ENCODE measurements at places on chromosomes 6 and 20. TPM values are rescaled to one million over a fixed set of nuclear protein-coding genes. Genes with fewer than 3 reads are reported as not detected.

The CCN5 gene
- 186 TPM for total RNA-seq

The MRPS18A gene
- 26.1 TPM for total RNA-seq

The WDR27 gene
- 50.7 TPM for total RNA-seq

The GRM1 gene
- not detected for total RNA-seq

The ZC2HC1B gene
- total RNA-seq = not detected

The KCNQ2 gene
- total RNA-seq = not detected

The COX4I2 gene
- 5.2 TPM for total RNA-seq

DNA sequence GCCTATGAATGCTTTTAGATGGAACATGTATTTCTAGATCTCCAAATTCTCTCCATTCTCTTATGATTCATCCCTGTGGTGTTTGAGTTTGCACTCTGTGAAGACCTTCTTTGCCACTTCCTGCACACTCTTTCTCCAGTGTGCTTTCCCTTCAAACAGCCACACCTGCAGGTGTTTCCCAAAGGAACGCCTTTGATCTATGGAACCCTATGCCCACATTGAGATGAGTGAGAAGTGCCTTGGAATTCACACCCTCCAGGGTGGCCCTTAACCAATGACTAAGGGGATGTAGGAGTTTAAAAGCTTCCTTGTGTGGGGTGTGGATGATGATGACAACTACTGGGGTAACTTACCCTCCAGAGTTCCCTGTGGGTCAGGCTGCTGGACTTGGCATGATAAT, 570.1 kb downstream of the DHX35 start:
- no peak for DNase-seq

DNA sequence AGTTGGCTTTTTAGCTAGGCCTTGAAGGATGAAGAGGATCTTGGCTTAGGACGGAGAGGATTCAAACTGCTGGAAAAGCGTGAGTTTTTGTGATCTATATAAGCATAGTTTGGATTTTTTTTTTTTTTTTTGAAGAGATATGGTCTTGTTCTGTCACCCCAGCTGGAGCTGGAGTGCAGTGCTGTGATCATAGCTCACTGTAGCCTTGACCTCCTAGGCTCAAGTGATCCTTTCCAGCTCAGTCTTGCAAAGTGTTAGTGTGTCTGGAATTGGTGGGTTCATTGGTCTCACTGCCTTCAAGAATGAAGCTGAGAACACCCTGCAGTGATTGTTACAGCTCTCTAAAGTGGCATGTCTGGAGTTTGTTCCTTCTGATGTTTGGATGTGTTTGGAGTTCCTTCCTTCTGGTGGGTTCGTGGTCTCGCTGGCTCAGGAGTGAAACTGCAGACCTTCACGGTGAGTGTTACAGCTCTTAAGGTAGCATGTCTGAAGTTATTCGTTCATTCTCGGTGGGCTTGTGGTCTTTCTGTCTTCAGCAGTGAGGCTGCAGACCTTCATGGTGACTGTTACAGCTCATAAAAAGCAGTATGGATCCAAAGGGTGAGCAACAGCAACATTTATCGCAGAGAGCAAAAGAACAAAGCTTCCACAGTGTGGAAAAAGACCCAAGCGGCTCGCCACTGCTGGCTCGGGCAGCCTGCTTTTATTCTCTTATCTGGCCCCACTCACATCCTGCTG, 37.5 kb upstream of the NUP153 start:
- no peak for DNase-seq

- no peak for DNase-seq
Measured at GRCh38 chr6:140644017-140644416, 1269.6 kb upstream of the CITED2 start.

DNA sequence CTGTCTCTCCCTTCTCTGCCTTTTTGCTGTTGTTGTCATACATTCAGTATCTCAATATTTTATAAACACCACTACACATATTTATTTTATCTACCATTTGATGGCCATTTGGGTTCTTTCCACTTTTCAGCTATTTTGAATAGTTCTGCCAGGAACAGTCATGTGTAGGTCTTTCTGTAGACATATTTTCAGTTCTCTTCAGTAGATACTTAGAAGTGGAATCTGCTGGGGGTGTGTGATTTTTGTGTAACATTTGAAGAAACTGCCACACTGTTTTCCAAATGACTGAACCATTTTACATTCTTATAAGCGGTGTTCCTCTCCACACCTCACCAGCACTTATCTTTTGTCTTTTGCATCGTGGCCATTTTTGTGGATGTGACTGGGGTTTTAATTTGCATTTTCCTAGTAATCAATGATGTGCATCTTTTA, 197.7 kb downstream of the ARID1B start:
- no peak for DNase-seq

GRCh38 chr20:64109831-64110391, 2.5 kb upstream of the NPBWR2 start:
- DNase-seq = peak; percentile 59

GRCh38 chr20:40493549-40493948, 195.5 kb downstream of the MAFB start:
- DNase-seq = no peak

- DNase-seq = no peak
Measured at GRCh38 chr6:28496099-28496779, 19.4 kb downstream of the GPX6 start.

- DNase-seq = no peak
Measured at GRCh38 chr20:8155812-8156211, 23.7 kb downstream of the PLCB1 start.

DNA sequence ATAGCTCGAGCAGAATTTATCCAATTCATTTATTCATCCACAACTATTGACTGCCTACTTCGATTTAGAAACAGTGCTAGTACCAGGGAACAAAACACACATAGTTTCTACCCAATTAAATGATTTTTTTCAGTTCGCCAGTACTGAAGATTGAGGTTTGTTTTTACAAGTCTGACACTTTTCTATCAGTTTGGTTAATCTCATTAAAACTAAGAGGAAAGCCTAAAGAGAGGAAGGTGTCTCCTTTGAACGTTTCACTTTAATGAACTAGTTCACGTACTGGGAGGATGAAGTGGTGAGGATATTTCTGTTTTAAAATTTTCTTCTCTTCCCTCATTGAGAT, 570 bp upstream of the ANKS1A start:
- DNase-seq = no peak

- no peak for DNase-seq
Measured at GRCh38 chr6:84492241-84493165, 265.1 kb upstream of the CEP162 start.

- DNase-seq = no peak
Measured at GRCh38 chr6:116351101-116351500, 19.6 kb upstream of the DSE start.

DNA sequence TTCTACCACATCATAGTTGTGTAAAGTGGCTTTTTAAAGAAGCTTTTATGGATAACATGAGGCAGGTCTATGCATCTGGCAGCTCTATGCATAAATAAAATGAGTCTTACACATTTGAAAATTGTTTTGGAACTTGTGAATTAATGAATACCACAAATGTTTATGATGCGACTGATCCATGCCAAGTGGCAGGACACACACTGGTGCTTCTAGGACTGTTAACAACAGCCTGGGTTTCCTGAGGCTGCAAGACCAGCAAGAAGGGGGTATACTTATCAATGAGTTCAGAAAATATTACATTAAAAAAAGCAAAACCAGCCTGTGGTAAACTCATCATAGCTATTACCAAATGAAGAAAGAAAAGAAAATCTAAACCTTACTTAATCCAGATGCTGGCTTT, 212.9 kb upstream of the PDE10A start:
- no peak for DNase-seq

DNA sequence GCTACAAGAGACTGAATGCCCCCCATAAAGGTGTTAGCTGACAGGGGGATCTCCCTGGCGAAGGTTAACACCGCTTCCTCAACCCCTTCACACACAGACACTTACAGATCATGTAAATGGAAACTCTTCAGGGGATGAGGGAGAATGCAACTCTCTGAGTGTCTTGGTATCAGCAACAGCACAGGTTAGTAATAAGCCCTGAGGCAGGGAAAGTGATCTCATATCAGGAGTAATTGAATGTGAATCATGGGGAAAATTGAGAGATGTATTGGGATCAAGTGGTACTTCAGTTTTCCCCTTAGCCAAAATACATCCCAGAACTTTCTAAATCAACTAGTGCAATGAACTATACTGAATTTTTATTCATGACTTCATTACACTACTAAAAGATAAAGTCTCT, 23.8 kb downstream of the OR2J3 start:
- no peak for DNase-seq

GRCh38 chr6:38131527-38131965, 312.0 kb downstream of the ZFAND3 start:
- no peak for DNase-seq

- DNase-seq = no peak
Measured at GRCh38 chr20:17822039-17822438, 122.3 kb downstream of the BANF2 start.

GRCh38 chr6:64034910-64035655, 399.5 kb downstream of the PHF3 start:
- no peak for DNase-seq
